ENCODE measurements at places on chromosomes 5 and 9. TPM values are rescaled to one million over a fixed set of nuclear protein-coding genes. Genes with fewer than 3 reads are reported as not detected.

The ZNF618 gene
- 23.9 TPM for total RNA-seq

The FGD3 gene
- 1.5 TPM for total RNA-seq

The MCTP1 gene
- total RNA-seq: 49.6 TPM

The MCIDAS gene
- not detected for total RNA-seq
